ENCODE measurements at places on chromosomes 12 and 14. TPM values are rescaled to one million over a fixed set of nuclear protein-coding genes. Genes with fewer than 3 reads are reported as not detected.

DHRS7 gene
- 62.1 TPM for total RNA-seq

FIGNL2 gene
- total RNA-seq = 0.22 TPM

GSKIP gene
- total RNA-seq = 44.7 TPM

PTPN6 gene
- total RNA-seq = 0.22 TPM

ART4 gene
- total RNA-seq = under 0.01 TPM

RIPK3 gene
- total RNA-seq = not detected

AQP6 gene
- total RNA-seq = not detected

RABGGTA gene
- 45.2 TPM for total RNA-seq

NPFF gene
- total RNA-seq = not detected

BDKRB2 gene
- total RNA-seq = 85.5 TPM

E2F7 gene
- total RNA-seq = 46.2 TPM

CLBA1 gene
- total RNA-seq = 12.0 TPM

DTX1 gene
- under 0.01 TPM for total RNA-seq

KIF5A gene
- under 0.01 TPM for total RNA-seq

COPZ1 gene
- total RNA-seq = 143 TPM

RDH16 gene
- total RNA-seq = not detected

SIRT4 gene
- 0.86 TPM for total RNA-seq

RAB21 gene
- 23.0 TPM for total RNA-seq

ATP6V1D gene
- total RNA-seq = 122 TPM

KRT85 gene
- total RNA-seq = not detected

KRT72 gene
- not detected for total RNA-seq

ZNF891 gene
- 0.44 TPM for total RNA-seq

PROX2 gene
- not detected for total RNA-seq

CLEC2A gene
- not detected for total RNA-seq

GZMH gene
- not detected for total RNA-seq

SLC38A4 gene
- total RNA-seq = 14.7 TPM

TEX52 gene
- total RNA-seq = not detected

PPP1R1A gene
- not detected for total RNA-seq

SERPINA9 gene
- not detected for total RNA-seq

TOMM20L gene
- not detected for total RNA-seq

SMOC1 gene
- total RNA-seq = not detected

PSMB11 gene
- total RNA-seq = not detected

CLEC4C gene
- total RNA-seq = not detected

GALNT8 gene
- not detected for total RNA-seq

PLBD1 gene
- total RNA-seq = 11.4 TPM

FAM90A1 gene
- total RNA-seq = 0.14 TPM

AKAP3 gene
- 3.5 TPM for total RNA-seq

HPD gene
- total RNA-seq = 0.22 TPM

USP5 gene
- 64.3 TPM for total RNA-seq

PCK2 gene
- total RNA-seq = 10.3 TPM

RERG gene
- 0.88 TPM for total RNA-seq

TMEM132C gene
- total RNA-seq = not detected

MYF6 gene
- total RNA-seq = not detected

Measured in placental pericyte (primary cell).